ENCODE measurements at places on chromosomes 1 and 21. TPM values are rescaled to one million over a fixed set of nuclear protein-coding genes. Genes with fewer than 3 reads are reported as not detected.

The SH2D5 gene
- not detected for total RNA-seq

The ZNF683 gene
- total RNA-seq, result not detected

The PCP4L1 gene
- total RNA-seq, result not detected

The TMCC2 gene
- total RNA-seq, result 5.2 TPM

The PAQR6 gene
- total RNA-seq, result not detected

The XCL2 gene
- not detected for total RNA-seq

The CSF1 gene
- 140 TPM for total RNA-seq

The MRPL37 gene
- 51.2 TPM for total RNA-seq

The CA6 gene
- not detected for total RNA-seq

The NHLH1 gene
- not detected for total RNA-seq

The KRTAP19-1 gene
- total RNA-seq, result not detected

The RNU1-2 gene
- total RNA-seq, result under 0.01 TPM

The BSND gene
- total RNA-seq, result not detected

The CD2 gene
- total RNA-seq, result not detected

The MCOLN3 gene
- 0.32 TPM for total RNA-seq

The BEND5 gene
- total RNA-seq, result 3.4 TPM

The C1orf210 gene
- total RNA-seq, result not detected

The ELF3 gene
- total RNA-seq, result 0.96 TPM

The TSACC gene
- total RNA-seq, result not detected

The PADI1 gene
- total RNA-seq, result not detected

The TMEM200B gene
- 18.5 TPM for total RNA-seq

The IFNGR2 gene
- total RNA-seq, result 46.4 TPM

The SPATA46 gene
- not detected for total RNA-seq

The LIPI gene
- not detected for total RNA-seq

The DNAH14 gene
- total RNA-seq, result 1.4 TPM

The CNR2 gene
- total RNA-seq, result not detected

The CDA gene
- total RNA-seq, result 10.1 TPM

The TXNIP gene
- 877 TPM for total RNA-seq

The OLIG2 gene
- total RNA-seq, result not detected

The RGSL1 gene
- not detected for total RNA-seq

The FMO1 gene
- not detected for total RNA-seq

The NPHS2 gene
- not detected for total RNA-seq

The SH3D21 gene
- total RNA-seq, result 1.3 TPM

The SPRR1A gene
- total RNA-seq, result not detected

The TOMM20 gene
- total RNA-seq, result 25.3 TPM

The FCER1G gene
- 69.9 TPM for total RNA-seq

The CHAF1B gene
- 0.43 TPM for total RNA-seq

The SYTL1 gene
- 0.21 TPM for total RNA-seq

The TMEM240 gene
- not detected for total RNA-seq

The ADCY10 gene
- 1.9 TPM for total RNA-seq

The INKA2 gene
- total RNA-seq, result not detected

The CCDC17 gene
- not detected for total RNA-seq

The SPRR2B gene
- not detected for total RNA-seq

The HAX1 gene
- 270 TPM for total RNA-seq

The FCGR1A gene
- total RNA-seq, result 28.0 TPM

The CASQ1 gene
- total RNA-seq, result not detected

The CFAP107 gene
- not detected for total RNA-seq

The OR6K3 gene
- total RNA-seq, result not detected

The SLFNL1 gene
- not detected for total RNA-seq

The FCRL1 gene
- total RNA-seq, result not detected

The OR2T27 gene
- not detected for total RNA-seq

The BCL2L15 gene
- total RNA-seq, result not detected

The NUDC gene
- 19.2 TPM for total RNA-seq

The SH3BGR gene
- not detected for total RNA-seq
